ENCODE measurements at places on chromosomes 3 and 15. TPM values are rescaled to one million over a fixed set of nuclear protein-coding genes. Genes with fewer than 3 reads are reported as not detected.

The CCR8 gene
- total RNA-seq, result not detected

The SYNM gene
- 302 TPM for total RNA-seq

The PATL2 gene
- 4.8 TPM for total RNA-seq

DNA sequence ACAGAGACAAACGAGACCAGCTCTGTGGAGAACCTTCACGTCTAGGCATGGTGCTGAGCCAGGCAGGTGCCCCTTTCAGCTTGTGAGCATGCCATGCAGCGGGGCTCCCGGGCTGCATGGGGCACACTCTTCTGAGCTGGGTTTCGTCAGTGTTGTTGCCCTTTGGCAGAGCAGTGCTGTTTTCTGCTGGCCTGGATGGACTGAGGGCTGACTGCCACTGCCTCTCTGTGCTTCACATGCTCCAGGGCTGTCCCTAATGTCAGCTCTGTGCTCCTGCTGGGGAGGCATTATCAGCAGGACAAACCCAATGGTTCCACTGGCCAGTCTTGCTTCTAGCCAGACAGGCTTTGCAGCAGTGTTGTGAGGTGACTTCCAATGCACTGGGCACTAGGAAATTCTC lies 9.5 kb downstream of the GASK1A start:
- no peak for DNase-seq

DNA sequence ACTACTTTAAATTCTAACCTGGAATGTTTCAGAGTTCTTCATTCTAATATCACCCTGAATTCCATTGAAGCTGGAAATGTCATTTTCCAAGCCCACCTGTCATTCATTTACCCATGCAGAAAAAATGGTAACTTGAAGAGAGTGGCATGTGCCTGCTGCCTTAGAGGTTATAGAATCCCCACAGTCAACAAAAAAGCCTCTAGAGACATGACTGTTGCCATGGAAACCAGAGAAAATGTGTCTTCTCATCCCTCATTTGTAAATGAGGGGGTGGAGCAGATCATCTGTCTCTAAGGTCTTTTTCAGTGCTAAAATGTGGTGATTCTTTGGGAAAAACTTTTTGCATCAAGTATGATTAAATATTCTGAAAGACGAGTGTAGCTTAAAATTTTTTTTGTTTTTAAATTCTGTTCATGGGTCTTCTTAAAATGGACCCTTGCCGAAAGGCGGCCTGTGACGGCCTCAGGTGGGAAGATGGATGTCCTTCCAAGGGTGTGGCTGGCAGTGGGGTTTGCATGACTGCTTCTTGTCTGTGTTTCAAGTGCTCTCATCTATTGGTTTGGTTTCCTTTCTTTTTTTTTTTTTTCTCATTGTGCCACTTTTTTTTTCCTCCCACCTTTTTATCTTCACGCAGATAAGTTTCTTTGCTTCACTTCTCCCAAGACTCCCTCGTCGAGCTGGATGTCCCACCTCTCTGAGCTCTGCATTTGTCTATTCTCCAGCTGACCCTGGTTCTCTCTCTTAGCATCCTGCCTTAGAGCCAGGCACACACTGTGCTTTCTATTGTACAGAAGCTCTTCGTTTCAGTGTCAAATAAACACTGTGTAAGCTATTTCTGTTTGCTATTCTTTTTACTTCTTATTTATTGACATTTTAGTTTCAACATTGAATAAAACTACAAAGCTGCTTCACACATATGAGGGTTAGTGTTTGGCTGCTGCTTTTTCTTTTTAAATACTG lies 23.0 kb downstream of the TPM1 start:
- no peak for DNase-seq

GRCh38 chr3:106185949-106186348 lies 317.1 kb upstream of the CBLB start:
- DNase-seq, result no peak

DNA sequence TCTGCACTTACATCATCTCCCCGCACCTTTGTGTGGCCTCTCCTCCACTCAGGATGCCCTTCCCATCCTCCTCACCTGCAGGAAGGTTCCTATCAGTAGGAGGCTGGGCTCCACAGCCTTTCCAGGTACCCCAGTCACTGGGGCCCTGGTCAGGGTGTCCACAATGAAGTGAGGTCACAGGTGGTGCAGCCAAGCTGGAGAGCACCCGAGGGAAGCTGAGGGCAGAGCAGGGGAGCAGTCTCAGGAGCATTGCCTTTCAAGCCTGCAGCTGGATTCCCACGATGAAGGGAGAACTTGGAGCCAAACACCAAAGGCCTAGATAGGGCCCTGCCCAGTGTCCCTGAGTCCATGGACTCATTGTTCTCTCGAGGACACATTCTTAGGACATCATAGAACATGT lies 23.6 kb downstream of the MGLL start:
- DNase-seq, result no peak
